Stimulated activated CD4-positive, alpha-beta T cell treated with anti-CD3 and anti-CD28 coated beads, TNF-alpha, amount 100 ng/mL, for 4 hours (primary cell): ENCODE measurements at places on chromosomes 11 and 22.

GRCh38 chr22:20156611-20157429 is 6.0 kb upstream of the CCDC188 start:
- peak; percentile 79 for DNase-seq

DNA sequence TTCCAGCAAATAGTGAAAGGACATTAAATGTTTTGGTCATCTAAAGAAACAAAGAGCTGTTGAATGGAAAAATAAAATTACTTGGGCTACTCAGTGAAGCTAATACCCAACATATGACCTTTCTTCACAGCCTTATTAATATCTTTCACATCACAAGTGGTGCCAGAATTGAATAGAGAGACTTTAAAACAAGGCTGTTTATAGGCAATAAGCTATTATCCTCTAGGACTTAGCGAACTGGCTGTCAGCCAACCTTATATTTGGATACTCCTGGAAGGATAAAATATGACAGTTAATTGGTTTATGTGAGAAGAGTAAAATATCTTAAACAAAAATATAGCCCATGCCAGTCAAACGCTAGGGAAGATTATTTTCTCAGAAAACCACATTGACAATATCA is 225.5 kb upstream of the BLID start:
- no peak for DNase-seq

DNA sequence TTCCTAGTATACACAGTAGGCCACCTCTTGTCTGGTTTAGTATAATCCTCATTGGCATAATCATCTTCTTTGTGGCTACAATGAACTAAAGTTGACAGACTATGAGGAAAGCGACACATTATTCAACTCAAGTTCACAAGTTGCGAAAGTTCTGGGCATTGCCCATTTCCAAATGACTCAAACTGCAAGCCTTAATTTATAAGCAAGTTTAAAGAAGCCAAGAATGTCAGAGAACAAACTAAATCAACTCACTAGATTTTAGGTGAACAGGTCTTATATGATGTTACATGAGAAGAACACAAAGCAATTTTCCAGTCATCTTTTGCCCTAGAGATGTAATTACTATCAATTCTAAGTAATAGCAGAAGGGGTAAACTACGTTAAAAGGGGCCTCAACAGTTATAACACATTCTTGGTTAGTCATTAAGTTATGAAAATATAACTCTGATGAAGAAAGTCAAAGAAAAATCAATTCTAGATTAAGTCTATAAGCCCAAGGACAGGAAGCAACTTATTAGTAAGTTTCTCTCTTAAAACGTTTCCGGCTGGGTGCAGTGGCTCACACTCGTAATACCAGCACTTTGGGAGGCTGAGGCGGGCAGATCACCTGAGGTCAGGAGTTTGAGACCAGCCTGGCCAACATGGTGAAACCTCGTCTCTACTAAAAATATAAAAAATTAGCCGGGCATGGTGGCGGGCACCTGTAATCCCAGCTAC is 21.5 kb downstream of the PICALM start:
- no peak for DNase-seq

- no peak for DNase-seq
These were observed 77.6 kb downstream of the LIF start for GRCh38 chr22:30169002-30169401.

DNA sequence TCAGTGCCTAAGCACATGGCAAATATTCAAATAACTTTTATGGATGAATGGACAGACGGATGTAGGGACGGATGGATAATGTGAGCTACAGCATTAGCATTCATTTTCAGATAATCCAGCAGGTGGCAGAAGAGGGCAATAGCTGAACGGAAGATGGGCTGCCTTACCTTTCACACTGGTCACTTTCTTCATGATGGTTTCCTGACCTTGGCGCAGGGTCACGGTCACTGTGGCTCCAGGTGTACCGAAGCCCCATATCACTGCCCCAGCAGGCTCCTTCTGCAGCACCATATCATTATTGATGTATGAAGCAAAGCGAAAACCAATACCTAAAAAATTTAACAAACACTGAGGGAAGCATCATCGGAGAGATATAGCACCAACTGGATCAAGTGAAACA is 4.3 kb downstream of the SIAE start:
- no peak for DNase-seq

- no peak for DNase-seq
These were observed 592.5 kb downstream of the INSC start for GRCh38 chr11:15707194-15707593.

DNA sequence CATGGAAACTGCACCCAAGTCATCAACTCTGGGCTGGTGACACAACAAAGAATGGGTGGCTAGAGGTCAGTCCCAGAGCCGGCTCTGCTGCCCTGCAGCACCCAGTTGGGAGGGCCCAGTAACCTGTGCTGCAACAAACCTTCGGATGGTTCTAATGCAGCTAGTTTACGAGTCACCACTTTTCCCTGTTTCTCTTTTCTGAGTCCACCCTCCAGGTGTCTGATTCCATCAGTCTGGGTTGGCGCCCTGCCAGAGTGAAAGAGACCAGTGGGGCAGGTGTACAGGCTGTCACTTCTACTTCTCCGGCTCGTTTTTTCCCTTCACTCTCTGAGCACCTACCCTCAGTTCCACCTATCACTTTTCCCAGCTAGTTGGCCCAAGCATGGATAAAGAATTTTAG is 572.9 kb downstream of the NTM start:
- no peak for DNase-seq
